ENCODE measurements at places on chromosomes 11 and 22.

GRCh38 chr22:28142361-28142961, 223.4 kb upstream of the PITPNB start:
- DNase-seq = no peak

DNA sequence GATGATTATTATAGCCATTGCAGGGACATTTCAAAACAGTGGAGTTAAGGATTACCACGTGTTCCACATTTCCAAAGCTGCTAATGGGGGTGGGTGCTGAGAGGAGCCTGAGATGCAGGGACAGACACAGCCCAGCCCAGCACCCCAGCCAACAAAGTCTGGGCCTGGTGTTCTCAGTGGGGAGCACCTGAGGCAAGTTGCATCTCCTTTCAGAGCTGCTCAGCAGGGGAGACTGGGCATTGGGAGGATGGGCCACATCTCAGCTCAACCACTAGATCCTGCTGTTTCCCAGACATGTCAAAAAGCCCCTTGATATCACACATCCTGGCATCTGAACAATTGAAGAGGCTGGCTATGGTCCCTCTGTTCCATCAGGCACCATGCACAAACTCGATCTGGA, 458.0 kb upstream of the KIRREL3 start:
- DNase-seq = no peak

GRCh38 chr22:30297991-30298701, 8.8 kb upstream of the CASTOR1 start:
- no peak for DNase-seq

DNA sequence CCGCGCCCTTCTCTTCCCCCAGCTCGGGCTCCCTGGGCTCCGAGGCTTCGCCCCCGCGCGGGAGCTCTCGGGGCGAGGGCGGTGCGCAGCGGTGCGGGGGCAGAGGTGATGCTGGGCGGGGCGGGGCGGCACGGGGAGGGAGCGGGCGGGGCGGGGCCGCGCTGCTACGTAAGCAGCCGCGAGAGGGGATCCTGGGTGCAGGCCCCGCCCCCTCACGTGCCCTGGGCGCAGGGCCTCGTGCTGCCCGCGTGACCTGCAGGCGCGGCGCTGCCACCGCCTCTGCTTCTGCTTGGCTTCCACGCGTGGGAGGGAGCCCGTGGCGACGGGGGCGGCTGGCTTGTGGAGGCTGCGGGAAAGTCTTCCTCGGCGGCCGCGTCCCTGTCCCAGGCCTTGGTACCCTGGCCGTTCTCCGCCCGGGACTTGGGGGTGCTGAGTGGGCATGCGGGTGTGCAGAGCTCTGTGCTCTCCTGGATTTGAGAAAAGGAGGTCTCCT, 132.6 kb upstream of the HSD17B12 start:
- DNase-seq = no peak

DNA sequence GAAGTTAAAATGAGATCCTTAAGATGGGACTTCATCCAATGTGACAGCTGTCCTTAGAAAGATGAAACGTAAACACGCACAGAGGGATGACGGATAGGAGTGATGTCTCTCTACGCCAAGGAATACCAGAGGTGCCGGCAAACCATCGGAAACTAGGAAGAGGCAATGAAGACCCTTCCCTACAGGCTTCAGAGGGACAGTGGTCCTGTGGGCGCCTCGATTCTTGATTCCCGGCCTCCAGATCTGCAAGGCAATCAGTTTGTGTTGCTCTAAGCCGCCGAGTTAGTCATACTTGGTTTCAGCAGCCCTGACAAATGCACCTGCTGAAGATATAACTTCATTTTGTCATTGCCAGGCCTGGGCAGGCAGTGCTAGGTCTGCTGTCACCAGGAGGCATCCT, 1455.1 kb downstream of the TBC1D22A start:
- no peak for DNase-seq

GRCh38 chr11:93196816-93197379, 893 bp downstream of the SLC36A4 start:
- DNase-seq = no peak

DNA sequence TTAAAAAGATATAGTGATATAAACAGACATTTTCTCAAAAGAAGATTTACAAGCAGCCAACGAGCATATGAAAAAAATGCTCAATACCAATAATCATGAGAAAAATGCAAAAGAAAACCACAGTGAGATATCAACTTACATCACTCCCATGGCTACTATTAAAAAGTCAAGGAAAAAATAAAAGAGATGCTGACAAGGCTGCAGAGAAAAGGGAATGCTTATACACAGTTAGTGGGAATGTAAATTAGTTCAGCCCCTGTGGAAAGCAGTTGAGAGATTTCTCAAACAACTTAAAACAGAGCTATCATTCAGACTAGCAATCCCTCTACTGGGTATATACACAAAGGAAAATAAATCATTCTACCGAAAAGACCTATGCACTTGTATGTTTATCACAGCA, 97.1 kb upstream of the CARD18 start:
- DNase-seq = no peak

GRCh38 chr11:113329725-113330124, 15.3 kb downstream of the TTC12 start:
- DNase-seq = no peak

DNA sequence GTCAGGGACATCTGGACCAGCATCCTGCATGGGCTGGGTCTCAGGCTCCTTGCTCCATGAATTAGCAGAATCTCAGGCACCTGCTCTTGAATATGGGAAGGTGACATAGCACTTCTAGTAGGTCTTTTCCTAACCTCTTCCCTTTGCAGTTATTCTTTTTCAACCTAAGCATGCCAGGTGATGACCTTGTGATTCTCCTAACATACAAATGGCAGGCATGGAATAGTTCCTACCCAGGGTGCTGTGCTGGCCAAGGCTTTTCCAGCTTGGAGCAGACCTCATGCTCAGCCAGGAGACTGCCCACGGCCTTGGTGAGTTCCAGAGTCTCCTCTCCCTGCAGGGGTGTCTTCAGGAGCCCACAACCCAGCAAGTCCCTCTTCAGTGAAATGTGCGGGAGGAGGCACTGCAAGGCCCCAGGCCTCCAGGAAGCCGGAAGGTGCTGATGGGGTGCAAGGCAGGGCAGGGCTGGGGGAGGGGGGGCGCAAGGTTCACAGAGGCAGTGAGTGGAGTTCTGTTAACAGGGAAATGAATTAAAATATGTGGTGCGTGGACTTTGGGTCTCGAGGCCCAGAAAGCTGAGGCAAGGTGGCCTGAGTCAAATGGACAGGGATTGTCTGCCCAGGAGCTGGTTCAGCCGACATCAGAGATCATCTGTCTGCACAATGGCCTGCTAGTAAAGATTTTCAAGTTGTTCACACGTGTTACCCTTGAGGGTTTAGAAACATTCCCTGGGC, 75.9 kb upstream of the SEPTIN5 start:
- no peak for DNase-seq

DNA sequence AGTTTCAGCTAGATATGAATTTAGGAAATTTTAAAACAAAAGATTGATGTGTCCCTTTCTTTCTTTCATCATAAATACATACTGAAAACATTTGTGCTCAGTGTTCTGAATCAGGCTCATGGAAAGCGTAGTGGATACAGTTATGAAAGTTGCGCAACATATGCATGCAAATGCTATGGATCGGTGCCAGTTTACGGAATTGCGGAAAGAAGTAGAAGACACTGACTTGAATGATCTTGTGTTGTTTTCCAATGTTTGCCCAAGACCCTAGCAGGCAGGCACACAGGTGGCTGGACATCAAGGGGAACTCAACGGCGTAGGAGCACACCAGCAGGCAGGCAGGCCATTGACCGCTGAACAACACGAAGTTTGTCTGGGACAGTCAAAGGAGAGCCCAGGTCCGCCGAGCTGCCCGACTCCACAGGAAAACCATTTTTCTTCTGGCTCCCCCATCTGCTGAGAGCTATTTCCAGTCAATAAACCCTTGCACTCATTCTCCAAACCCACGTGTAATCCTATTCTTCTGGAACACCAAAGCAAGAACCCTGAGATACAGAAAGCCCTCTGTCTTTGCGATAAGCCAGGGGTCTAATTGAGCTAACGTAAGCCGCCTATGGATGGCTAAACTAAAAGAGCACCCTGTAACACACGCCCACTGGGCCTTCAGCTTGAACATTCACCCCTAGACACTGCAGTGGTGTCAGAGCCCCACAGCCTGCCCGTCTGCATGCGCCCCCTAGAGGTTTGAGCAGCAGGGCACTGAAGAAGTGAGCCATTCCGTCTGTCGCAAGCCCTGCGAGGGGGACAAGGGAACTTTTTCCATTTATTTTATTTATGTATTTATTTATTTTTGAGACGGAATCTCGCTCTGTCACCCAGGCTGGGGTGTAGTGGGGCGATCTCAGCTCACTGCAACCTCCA, 7.4 kb upstream of the BIRC3 start:
- no peak for DNase-seq

DNA sequence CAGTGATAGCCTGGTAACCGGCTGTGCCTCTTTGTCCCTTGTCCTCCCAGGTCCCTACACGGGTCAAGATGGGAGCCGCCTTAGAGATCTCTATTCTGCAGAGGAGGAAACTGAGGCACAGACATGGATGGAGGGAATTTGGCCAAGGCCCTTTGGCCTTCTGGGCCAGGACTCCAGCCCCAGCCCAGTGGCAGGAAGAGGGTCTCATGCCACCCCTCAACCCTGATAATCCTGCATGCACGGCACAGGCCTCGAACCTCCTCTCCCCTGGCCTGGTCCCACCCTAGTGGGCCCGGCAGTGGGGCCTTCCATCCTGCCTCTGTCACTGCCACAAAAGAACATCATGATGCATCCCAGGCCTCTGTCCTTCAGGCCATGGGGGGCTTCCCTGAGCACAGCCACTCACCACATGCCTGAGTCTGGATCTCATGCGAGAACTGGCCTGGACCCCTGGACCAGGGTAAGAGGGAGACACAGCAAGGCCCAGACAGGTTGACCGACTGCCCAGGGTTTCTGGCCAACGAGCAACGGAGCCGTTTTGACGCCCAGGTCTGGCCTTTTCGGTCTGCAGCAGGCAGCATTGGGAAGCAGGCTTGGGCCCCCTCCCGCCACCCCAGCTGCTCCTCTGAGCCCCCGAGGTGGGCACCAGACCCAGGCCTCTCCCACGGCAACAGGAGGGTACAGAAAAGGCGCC, 6.5 kb downstream of the LINC01488 start:
- no peak for DNase-seq

DNA sequence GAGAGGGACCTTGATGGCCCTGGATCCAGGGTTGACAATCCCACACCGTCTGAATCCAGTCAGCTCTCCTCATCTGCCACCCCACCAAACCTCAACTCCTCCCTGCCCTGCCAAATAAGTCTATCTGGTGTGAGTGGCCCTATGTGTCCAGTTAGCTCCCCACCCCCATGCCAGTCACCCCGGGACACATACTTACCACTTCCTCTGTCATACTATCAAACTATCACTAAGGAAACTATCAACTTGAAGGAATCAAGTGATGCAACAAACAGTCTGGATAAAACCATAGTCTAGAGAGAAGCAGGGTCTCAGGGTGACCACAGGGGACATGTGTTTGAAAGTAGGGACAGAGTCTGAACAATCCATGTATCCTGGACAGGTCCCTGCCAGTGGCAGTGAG, 13.2 kb upstream of the CSF2RB start:
- no peak for DNase-seq

- DNase-seq = no peak
Measured at GRCh38 chr11:63672936-63673539, 1.9 kb upstream of the ATL3 start.

- no peak for DNase-seq
Measured at GRCh38 chr11:118059246-118059940, 17.5 kb upstream of the TMPRSS4 start.

GRCh38 chr11:7665473-7666291, 7.6 kb downstream of the CYB5R2 start:
- DNase-seq = no peak

- peak; percentile 65 for DNase-seq
Measured at GRCh38 chr11:121669422-121669821, 216.7 kb upstream of the SORL1-AS1 start.

Data from NCI-H2081 treated with DMSO at 0.1 percent for 48 hours (cell line).